Calu3 (cell line): ENCODE measurements at places on chromosomes 2 and 18. TPM values are rescaled to one million over a fixed set of nuclear protein-coding genes. Genes with fewer than 3 reads are reported as not detected.

DNA sequence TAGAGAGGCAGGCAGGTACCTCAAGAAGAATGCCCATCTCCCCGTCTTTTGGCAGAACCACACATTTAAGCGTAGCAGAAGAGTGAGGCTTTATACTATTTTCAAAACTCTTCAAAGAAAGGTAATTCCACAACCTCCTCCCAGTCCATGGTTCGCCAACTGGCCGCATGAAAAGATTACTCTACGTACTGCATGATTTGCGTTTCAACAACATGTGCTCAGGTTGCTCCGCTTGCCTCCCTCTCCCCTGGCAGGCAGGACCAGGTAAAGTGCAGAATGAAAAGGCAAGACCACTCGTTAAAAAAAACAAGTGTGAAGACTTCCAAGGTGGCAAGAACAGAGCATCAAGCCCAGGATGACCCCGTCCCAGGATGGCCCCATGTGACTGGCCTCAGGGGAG is 143.7 kb downstream of the SP3 start:
- no peak for DNase-seq

Gene MYCN
- 5.5 and 8.7 TPM in 2 replicates for total RNA-seq

DNA sequence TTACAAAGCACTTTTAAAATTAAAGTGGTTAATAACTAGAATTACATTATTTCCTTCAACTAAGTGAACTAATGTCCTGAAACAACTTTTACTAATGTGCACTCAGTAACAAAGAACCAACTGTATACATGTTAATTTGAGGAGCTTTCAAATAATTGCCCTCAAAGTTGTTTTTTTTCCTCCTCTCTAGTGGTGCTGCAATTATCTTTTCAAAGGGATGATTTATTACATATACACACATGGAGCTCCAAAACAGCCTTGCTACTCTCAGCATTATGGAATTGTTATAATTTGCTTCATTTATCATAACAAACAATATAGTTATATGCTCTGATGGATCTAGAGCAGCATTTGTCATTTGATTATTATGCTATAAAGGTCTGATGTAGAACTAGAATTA is 246.3 kb upstream of the RASGRP3 start:
- DNase-seq, result no peak

DNA sequence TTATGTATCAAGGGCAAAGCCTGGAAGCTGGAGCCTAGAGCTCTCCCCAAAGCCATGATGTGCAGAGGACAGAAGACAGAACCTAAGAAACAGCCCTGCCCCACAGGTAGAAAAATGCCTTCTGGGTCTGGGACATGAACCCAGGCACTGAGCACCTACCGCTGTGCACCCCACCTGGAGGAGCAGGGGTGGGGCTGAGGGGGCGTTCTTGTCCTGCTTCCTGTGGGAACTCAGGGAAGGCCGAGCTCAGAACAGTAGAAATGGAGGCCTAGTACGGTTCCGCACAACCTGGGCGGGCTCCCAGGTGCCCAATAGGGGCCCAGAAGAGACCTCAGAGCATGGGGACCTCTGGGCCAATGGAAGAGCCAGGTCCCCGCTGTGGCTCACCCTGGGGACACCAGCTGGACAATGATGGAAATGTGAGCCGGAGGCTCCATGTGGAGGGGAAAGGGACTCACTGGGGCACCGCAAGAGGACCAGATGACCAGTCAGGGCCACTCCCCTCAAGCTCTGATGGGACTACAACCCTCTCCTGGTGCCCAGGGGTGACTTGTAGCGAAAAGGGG is 3.2 kb downstream of the CRACDL start:
- DNase-seq, result no peak

Gene IL36B
- not detected in 2 replicates for total RNA-seq

Gene HOXD8
- total RNA-seq, result not detected in 2 replicates

DNA sequence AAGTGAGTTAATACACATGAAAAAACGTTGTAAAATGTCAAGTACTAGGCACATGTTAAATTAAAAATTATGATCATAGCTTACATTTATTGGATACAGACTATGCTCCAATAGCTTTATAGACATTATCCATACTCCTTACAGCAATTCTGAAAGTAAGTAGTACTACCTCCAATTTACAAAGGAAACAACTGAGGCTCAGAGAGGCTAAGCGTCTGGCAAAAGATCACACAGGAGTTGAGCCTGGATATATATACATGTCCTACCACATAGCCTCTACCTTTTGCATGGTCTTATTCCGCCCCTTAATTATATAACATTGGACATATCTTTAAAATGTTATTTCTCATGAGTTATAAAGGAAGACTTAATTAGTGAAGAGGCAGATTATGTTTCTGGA is 127.3 kb downstream of the CSRNP3 start:
- no peak for DNase-seq

DNA sequence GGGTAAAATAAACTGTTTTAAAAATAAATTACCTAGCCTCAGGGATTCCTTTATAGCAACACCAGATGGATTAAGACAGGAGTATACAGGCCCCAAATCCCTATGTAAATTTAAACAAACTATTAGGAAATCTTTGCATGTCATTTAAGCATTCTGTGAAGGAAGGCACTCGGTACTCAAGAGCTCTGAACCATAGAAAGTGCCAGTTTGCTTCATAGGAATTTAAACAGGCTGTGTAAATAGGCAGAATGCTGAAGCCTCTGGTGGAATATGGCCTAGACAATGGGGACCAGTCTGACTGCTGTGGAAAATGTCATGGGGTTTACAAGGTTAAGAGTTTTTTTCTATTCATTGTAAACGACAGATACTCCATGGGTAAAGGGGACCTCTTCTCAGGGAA is 377.4 kb downstream of the DLGAP1 start:
- no peak for DNase-seq

Gene XIRP2
- not detected in 2 replicates for total RNA-seq

- no peak for DNase-seq
These were observed 88.3 kb downstream of the NRP2 start for GRCh38 chr2:205770577-205770976.

GRCh38 chr18:59779979-59780378 is 82.8 kb upstream of the CCBE1 start:
- no peak for DNase-seq

- DNase-seq, result no peak
These were observed 313.2 kb downstream of the SATB2 start for GRCh38 chr2:199144546-199144945.

GRCh38 chr18:43662657-43663056 is 385.4 kb upstream of the SYT4 start:
- peak; percentile 6 for DNase-seq

DNA sequence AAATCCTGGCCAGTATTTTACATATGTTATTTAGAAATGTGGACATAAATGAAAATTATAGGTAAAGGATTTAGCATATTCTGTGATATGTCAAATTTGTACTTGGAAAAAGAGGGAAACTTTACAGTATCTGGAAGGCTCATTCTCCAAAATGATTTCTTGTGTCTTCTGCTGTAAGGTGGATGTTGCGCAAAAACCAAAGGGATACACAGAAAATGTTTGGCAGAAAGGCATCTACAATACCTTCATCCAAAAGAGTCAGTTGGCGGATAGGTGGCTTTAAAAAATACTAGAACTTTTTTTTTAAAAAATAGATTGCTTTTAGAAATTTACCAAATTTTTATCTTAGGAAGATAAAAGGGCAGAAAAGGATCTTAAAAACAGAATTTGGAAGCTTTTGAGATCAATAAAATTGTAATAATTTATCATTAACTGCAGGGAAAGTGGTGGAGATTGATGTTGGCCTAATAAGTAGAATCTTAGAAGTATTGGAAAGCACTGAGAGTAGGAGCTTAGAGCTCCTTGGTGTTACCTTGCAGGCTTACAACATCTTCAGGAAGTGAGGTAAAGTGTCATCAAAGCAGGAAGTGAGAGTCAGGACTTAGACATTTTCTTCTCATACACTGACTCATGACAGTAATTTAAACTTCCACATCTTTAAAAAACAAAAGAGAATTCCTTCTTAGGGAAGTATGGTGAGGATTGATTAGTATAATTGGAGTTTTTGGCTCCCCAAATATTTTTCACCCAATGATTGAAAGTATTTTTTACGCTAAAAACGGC is 2.1 kb downstream of the NABP1 start:
- DNase-seq, result peak; percentile 14

DNA sequence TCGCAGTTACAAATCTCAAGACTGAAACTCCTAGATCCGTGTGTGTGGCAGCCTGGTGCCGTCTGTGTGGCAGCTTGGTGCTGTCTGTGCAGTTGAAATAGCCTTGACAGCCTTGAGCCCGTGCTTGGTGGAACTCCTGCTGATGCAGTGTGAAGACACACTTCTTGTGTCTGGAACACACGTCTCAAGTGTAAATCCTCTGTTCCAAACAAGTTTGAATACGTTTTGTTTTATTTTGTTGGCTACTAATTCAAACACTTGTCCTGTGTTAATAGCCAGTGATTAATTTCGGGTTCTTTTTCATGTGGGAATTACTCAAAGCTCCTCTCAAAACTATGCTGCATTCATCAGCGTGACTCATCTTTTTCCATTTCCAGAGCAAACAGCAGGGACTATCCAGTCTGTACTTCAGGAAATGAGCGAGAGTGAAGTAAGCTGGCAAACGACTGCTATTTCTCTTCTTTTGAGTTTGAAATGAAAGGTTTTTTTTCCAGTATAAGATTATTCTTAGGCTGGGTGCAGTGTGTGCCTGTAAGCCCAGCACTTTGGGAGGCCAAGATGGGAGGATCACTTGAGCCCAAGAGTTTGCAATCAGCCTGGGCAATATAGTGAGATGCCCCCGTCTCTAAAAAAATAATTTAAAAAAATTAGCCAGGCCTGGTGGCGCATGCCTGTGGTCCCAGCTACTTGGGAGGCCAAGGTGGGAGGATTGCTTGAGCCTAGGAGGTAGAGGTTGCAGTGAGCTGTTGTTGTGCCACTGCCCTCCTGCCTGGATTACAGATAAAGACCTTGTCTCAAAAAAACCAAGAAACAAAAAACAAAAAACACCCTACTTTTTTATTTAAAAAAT is 152.9 kb downstream of the SPP2 start:
- peak; percentile 51 for DNase-seq

Gene TUBB8B
- 0.32 and 0.35 TPM in 2 replicates for total RNA-seq

- DNase-seq, result no peak
These were observed 273.5 kb downstream of the CALCRL start for GRCh38 chr2:187174582-187174981.
